ENCODE measurements at places on chromosomes 7 and 10. TPM values are rescaled to one million over a fixed set of nuclear protein-coding genes. Genes with fewer than 3 reads are reported as not detected.

Gene ZNF239
- total RNA-seq: 6.2 TPM

DNA sequence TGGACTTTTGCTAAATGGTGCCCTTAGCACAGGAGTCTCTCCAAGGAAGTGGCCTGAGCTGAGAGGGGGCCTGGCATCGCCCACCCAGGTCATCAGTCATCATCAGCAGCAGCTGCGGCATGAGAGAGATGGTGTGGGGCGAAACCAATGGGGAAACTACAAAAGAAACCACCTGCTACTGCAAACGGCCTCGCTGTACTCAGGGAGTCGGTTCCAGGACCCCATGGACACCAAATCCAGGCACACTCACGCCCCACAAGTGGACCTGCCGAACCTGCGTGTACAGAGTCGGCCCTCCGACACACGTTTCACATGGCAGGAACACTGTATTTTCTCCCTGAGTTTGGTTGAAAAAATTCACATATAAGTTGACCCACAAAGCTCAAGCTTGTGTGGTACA is 37.8 kb downstream of the DIP2C start:
- DNase-seq: no peak

Gene ADCY1
- total RNA-seq: not detected

- no peak for DNase-seq
These were observed 28.0 kb downstream of the NIPSNAP2 start for GRCh38 chr7:55992346-55992745.

- DNase-seq: no peak
These were observed 353.0 kb downstream of the ANKRD30A start for GRCh38 chr10:37478381-37478780.

DNA sequence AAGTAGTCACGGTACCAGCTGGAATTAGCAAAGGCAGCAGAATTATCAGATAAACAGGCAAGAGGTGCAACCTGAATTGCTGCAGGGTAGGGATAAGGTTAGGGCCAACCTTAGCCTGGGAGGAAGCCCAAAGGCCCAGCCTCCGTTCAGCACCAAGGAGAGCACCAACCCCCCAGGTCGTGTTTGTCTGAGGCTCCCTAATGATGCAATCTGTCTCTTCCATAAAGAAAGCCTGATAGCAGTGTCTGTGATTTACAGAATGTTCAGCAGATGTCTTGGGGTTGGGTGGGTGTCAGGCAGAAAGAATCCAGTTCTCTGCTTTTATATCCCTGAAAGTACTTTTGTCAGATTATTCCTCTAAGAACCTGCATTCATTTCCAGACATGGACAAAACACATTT is 328.4 kb upstream of the AOAH start:
- DNase-seq: no peak

GRCh38 chr7:142375710-142376313 is 118.0 kb upstream of the PRSS58 start:
- DNase-seq: no peak

DNA sequence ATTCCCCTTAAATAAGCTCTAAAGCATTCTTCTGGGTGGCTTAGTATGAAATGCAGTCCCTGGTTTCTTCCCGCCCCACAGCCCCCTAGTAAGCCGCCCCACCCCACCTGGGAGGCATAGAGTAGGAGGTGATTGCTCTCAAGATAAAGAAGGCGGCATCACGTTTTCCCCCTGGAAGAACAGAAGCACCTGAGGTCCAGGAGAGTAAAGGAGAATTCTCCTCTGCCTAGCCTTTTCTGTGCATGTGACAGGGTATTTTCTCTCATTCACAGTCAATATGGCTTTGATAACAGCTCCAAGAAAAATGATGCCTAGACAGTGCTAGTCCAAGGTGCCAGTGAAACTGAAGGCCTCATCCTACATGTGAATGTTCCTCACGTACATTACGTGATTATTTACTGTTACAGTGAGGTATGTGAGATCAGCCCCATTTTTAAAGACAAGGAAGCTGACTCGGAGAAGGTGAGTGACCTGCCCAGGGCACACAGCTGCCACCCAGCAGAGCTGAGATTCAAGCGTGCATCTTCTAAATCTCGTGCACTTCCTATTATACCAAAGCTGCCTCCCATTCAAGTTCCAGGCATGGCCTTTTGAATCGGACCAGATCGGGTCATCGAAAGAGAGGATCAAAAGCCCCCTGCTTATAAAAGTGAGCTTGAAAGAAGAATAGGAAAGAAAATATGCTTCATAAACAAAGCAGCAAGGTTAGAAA is 59.4 kb downstream of the FAM171A1 start:
- no peak for DNase-seq

Gene TRIL
- total RNA-seq: not detected

Gene AKR1C8
- 8.5 TPM for total RNA-seq

DNA sequence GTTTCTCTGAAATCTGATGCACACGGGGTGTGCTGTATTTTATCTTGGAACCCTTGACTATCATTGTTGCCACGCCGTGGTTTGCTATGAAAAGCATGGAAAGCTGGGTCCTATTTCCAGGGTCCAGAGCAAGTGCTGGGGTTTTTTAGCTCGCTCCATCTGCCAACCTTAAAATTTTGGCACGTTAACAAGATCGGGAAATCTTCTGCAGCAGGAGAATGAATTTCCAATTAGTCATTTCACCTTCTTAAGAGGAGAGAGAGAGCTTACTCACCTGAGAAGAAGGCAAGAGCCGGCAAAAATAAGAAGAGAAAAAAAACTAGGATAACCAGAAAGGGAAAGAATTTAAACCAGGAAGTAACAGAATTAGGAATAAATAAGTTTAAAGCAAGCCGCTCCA is 223.6 kb upstream of the CELF2 start:
- no peak for DNase-seq

DNA sequence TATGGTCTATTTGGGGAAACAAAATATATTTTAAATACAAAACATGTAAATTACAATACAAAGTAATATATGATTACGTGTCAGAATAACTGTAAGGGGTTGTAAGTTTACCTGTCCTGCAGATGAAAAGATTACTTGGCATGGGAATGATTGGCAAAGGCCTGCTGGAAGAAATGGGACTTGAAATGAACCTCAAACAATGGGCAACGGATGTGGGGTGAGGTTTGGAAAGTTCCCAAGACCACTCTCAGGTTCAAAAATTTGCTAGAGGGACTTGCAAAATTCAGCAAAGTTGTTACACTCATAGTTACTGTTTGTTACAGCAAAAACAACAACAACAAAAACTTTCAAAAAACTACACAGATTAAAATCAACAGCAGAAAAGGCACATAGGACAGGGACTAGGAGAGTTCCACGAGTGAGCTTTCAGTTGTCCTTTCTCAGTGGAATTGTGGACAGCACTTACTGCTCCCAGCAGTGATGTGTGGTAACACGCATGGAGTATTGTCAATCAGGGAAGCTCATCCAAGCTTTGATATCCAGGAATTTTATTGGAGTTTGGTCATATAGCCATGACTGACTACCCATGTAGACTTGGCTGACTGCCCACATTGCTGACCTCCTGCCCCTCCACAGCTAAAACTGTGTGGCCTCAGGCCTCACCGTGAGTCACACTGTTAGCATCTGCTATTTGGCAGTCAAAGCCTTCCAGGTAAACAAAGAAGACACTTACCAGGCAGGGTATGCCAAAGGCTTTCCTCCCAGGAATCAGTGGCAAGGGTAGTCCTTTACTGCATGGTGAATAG is 43.8 kb downstream of the EXOC6 start:
- DNase-seq: no peak

- DNase-seq: no peak
These were observed 85.4 kb upstream of the GSDME start for GRCh38 chr7:24842449-24843241.

Gene SBDS
- 69.7 TPM for total RNA-seq

Gene CALML5
- total RNA-seq: not detected

Gene ZCWPW1
- 10.1 TPM for total RNA-seq

DNA sequence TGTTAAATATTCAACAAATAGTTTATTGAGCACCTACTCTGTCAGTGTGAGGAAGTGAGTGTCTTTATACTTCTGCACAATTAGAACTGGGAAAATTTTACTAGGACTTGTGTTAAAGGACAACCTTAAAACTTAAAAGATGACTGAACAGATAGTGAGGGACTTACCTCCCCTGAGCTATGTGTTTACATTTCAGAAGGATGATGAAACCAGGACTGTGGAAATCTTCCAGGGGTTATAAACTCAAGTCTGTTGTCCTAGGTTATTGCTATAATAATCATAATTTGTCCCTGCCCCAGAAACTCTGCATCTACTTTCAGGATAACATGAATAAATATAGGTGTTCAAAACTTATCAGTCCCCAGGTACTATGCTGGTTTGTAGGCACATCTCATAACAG is 261.0 kb upstream of the MKLN1 start:
- DNase-seq: no peak

Gene STAG3
- total RNA-seq: 7.7 TPM

DNA sequence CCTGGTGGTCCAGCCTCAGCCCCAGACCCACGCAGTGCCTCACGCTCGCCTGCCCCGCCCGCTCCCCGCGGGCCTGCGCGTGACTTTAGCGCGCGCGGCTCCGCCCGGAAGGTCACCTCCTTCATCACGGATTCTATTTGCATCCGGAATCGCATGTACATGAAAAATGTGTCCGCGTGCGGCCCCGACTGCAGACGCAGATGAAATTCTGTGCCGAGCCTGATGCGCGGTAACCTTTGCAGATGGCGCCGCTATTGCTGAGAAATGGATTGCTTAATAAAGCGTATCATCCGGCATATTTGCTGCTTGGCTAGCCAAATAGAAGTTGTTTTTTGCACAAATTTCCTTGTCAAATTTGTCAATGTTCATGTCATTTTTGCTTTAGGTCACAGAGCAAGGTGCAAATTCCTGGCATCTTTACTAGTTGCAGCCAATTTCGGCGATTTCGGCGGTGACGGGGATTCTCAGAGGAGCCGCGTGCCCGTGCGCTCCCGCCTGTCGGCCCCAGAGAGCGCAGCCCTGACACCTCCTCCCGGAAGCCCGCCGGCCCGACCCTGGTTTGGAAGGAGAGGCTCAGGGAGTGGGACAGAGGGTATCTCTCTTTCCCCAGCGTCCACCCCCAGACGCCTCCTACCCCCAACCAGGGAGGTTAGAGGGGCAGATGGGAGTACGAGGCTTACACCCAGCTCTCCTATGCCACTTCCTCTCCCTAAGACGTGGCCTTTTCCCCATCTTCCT is 85.9 kb upstream of the PAX2 start:
- DNase-seq: no peak

DNA sequence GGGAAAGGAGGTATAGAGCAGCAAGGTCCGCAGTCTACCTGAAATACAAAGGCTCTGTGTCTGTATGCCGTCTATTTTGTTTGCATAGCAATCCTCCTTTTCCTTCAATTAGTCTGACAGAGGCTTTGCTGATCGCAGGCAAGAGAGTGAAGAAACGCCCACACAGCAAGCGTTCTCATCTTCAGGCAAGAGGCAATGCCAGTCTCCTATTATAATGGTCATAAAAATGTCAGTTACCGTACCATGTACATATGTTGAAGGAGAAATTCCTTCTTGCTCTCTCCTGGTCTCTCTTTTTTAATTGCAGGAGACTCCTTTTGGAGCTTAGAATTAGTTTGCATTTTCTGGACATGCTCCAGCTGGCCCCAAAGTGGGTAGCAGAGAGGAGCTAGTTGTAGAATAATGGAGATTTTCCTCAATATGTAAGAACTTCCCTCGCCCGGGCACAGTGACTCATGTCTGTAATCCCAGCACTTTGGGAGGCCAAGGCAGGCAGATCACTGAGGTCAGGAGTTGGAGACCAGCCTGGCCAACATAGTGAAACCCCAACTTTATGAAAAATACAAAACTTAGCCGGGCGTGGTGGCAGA is 139.5 kb downstream of the PFKFB3 start:
- DNase-seq: no peak

Gene TMEM184A
- total RNA-seq: not detected

- DNase-seq: no peak
These were observed 272.2 kb downstream of the TCF7L2 start for GRCh38 chr10:113222207-113222606.

Gene SLC29A4
- 0.36 TPM for total RNA-seq

GRCh38 chr7:54426406-54426805 is 115.8 kb upstream of the VSTM2A start:
- no peak for DNase-seq

Gene CACNB2
- total RNA-seq: not detected

DNA sequence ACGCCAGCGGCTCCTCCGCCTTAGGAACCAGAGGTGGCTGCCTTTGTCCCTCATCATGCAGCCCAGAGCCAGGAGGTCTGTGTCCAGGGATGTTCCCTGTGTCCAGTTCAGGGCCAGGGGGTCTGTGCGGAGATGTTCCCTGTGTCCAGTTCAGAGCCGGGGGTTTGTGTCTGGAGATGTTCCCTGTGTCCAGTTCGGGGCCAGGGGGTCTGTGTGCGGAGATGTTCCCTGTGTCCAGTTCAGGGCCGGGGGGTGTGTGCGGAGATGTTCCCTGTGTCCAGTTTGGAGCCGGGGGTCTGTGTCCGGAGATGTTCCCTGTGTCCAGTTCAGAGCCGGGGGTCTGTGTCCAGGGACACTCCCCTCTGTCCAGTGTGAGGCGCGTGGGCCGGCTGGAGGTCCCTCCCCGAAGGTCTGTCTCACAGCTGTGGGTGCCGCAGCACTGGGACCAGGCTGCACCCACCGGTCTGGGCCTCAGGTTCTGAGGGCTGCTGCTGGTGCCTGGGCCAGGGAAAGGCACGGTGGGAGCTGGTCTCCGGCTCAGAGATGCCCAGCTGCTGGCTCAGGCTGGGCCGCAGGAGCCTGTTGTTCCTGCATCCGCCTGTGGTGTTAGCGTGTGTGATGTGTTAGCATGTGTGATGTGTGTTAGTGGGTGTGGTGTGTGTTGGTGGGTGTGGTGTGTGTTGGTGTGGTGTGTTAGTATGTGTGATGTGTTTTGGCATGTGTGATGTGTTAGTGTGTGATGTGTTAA is 67.9 kb upstream of the CFAP46 start:
- peak; percentile 12 for DNase-seq

GRCh38 chr10:36087006-36088005 is 445.2 kb upstream of the FZD8 start:
- DNase-seq: no peak

GRCh38 chr7:143415742-143416397 is 7.2 kb upstream of the EPHA1 start:
- no peak for DNase-seq

DNA sequence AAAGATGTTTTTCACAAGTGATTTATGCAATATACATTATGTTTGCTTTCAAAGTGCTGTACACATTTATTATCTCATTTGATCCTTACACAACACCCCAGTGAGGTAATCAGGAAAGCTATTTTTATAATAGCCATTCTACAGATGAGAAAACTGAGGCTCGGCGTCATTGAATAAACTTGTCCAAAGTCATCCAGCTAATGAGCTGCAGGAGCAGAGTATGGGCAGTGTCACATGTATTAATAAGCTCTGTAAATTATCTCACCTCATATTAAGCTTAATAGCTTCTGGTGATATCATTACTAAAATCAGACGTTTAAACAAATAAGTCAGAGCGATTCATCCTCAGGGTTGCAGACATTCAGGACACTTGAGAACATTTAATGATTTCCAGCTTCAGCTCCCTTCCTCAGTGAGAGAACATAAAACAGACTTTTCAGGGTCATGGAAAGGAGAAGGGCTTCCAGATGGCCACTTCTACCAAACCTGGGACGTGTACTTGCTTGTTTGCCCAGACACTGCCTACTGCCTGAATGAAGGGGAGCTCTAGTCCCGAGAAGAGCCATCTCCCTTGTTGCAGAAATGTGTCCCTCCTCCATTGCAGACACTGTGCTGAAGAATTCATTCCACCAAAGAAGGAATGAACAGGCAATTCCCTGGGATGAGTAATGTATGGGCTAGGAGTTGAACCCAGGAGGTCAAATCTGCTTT is 20.5 kb upstream of the FZD1 start:
- no peak for DNase-seq

- peak; percentile 10 for DNase-seq
These were observed 46.4 kb downstream of the AOAH start for GRCh38 chr7:36677769-36678437.

Gene PTPN12
- 17.9 TPM for total RNA-seq

Gene CCDC7
- 90.5 TPM for total RNA-seq

Data from CD4-positive, alpha-beta memory T cell (primary cell).